ENCODE measurements at places on chromosomes 5 and 9.

DNA sequence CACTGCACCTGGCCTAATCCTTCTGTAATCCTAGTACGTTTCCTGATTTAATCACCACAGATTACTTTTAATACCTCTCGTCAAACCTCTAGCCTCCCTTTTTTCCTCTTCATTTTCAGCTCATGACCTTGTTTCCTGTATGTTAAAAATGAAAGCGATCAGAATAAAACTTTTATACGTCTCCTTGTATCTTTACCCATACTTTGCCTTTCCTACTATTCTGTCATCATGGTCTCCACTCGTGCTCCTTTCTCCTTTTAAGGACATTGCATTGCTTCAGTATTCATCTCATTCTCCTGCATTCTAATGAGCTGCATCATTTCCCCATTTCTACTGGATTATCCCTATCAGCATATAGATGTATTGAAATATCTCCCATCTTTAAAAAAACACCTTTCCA, 8.5 kb downstream of the CDC42SE2 start:
- DNase-seq = no peak

DNA sequence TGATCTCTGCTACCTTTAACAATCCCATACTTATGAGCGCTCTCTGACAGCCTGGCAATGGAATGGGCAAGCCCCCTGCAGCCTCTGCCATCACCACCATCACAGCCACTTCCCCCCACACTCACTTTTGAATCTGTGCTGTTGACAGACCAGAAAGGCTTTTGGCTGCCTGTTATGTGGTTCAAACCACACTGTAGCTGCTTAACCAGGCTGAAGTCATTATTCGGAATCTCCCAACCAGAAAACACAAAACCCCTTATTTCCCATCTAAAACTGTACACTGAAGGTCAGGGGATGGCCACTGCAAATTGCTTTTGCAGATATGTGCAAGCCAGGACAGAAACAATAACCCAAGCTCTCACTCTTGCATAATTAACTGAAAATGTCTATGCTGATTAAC, 35.8 kb downstream of the PTCH1 start:
- no peak for DNase-seq

GRCh38 chr5:103667068-103667467, 104.5 kb upstream of the NUDT12 start:
- DNase-seq = no peak

GRCh38 chr5:72237415-72237814, 82.6 kb downstream of the MRPS27 start:
- DNase-seq = no peak

DNA sequence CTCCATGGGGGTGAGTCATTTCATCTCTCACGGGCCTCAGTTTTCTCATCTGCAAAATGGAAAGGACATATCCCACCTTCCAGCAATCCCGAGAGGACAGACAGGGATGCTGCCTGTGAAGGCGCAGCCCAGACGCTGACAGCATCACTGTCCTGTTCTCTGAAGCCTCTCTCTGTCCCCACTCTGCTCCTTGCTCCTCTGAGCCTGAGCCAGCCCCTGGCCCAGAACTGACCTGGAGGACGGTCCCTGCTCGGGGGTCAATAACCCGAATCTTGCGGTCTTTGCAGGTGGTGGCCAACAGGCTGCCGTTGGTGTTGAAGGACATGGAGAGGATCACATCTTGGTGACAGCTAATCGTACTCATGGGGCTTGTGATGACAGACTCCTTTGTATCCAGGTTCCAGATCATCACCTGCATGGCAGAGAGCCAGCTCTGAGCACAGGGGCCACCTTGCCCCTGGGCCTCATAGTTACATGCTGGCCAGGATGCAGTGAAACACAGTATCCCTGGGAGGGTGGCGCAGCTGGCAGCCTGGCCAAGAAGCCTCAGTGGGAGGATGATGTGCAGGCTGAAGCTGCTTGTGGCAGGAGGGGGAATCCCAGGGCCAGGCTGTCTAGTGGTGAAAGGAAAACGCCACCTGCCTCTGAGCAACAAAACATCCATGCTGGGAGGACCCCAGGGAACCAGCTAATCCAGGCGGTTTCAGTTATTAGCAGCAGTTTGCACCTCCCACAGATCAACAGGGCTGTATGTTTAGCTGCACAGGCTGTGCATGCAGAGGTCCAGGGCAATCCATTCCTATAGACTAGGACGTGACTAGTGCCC, 14.0 kb upstream of the TRIM14 start:
- DNase-seq = no peak

DNA sequence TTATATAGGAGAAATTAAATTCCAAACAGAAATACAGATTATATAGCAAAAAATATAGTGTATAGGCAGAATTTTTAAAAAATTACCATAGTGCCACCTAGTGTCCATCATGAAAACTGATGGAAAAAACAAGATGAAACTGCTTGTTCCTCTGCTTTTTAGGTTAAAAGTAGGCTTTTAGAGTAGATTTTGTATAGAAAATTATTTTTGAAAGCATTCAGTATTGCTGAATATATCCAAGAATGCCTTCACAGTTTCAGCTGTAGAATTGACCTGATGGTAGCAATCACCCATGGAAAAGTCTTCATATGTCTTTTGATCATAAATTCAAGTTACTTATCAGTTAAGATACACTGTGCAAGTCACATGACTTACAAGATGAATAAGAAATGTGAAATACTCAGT, 19.7 kb downstream of the RIOK2 start:
- no peak for DNase-seq

GRCh38 chr5:176658817-176659511, 11.7 kb downstream of the TSPAN17 start:
- DNase-seq = no peak

DNA sequence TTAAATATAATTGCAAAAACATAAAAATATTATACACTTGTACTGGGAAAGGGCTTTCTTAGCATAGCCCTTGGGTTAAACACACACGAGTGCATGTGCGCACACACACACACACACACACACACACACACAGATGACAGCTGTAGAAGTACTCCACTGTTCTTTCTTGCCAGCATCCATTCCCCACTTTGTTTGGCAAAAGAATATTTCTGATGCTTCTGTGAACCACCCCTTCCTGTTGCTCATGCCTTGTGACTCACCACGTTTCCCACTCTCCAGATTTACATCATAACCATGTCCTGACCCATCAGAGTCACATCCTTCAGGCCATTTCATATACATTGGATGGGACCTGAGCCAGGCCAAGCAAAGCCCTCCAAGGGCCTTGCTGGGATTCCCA, 280.1 kb downstream of the DNAH5 start:
- DNase-seq = no peak

GRCh38 chr5:73490088-73490487, 8.2 kb upstream of the BTF3 start:
- no peak for DNase-seq

DNA sequence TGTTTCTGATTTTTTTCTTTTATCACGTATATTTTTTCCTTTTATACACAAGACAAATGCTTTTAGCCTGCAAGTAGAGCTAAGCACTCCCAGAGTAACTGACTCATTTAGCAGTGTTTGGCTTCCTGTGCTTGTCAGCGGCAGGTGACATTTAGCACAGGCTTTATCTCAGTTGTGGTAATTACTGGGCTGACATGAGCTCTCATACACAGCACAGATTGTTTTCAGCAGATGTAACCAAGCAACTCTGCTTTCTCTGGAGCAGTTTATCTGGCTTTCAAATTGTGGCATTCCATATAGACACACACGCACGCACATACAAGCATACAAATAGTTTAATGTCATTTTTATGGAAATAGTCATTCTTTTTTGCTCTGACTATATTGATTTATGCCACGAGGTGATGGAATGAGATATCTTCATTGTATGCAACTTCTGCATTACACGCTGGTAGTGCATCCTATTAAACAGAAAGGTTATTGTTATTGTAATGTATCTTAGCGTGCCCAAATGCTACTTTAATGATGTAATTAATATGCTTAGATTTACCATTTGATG, 379.0 kb upstream of the GRAMD2B start:
- DNase-seq = no peak

GRCh38 chr5:38551030-38552017, 5.1 kb downstream of the LIFR start:
- peak; percentile 42 for DNase-seq

DNA sequence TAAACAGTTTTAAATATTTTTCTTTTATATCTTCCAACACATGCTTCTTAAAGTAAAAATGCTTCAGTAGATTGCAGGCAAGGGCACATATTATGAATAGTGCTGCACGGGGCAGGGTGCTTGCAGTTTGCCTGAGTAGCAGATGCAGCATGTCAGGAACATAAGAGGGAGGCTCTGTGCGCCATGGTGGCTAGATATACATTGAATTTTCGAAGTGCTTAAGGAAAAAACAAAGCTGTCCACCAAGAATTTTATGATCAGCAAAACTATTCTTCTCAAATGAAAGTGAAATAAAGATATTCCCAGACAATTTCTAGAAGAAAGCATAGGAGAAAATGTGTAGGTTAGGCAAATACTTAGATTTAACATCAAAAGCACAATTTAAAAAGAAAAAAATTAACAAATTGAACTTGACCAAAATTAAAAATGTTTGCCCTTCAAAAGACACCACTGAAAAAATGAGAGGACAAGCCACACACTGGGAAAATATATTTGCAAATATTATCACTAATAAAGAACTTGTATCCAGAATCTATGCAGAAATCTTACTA, 213.2 kb downstream of the NR3C1 start:
- DNase-seq = no peak

GRCh38 chr5:154220625-154221024, 30.1 kb downstream of the GALNT10 start:
- DNase-seq = no peak

DNA sequence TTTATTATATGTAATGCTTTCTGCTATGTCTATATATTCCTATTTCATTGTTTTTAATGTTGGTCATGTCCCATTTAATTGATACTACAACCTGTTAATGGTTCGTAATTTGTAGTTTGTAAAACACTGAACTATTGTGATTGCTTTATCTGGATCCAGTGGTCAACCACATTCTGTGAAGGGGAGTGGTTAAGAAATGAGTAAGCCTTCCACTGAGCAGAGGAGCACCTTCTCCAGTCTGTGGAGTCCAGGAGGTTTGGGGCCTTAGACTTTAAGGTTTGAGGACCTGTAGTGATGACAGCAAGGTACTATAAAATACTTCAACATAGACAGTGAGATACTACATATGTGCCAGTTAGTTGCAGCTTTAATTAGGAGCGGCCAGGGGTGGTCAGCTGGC, 67.7 kb upstream of the RAD23B start:
- no peak for DNase-seq

DNA sequence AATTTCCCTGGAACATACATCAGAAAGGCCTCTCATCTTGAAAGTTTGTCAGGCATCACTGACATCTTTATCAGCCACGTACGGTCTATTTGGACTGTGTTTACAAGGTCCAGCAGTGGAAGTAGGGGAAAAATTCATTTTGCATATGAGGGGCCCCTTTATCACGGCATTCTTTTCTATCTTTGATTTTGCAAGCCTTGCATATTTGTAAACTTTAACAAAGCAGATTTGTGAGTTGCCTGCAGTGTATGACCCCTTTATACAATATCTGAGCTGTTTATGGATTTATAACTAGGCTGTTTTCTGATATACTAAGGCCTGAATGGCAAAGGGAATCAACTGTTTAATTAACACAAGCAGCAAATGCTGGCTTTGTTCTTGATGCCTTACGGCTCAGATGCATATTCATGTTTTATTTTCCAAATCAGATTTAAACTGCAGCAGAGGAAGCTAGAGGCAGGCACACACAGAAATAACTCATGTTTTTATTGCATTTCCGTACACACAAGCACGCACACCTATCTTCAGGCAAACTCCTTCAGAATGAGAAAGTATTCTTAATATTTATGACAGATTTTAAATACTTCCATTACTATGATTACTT, 61.1 kb downstream of the CD180 start:
- no peak for DNase-seq

DNA sequence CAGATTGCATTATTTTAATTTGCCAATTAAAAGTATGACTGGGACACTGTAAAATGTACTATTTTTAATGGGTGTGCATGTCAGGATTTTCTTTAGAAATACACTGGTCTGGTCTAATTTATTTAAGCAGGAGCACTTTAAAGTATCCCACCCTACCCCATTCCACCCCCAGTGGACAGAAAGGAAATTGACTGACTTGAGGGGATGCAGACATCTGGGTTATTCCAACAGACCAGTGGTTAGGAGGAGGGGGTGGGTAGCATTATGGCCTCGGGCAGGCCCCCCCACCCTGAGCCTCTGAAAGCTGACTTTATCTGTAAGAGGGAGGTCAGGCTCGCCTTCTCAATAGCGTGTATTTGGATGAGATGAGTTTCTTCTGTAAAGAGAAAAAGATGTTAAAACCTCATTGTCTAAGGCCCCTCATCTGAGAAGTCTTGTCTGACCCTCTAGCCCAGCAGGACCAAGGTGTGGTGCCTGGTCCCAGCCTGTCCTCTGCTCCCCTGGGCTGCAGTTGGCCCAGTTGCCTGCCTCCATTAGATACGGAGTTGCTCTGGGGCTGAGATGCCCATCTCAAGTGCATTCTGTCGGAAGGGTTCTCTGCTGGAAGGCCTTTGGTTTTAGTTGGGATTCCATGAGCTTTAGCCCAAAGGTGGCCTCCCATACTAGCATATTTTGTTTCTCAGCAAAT, 4.4 kb downstream of the HNRNPAB start:
- peak; percentile 26 for DNase-seq

DNA sequence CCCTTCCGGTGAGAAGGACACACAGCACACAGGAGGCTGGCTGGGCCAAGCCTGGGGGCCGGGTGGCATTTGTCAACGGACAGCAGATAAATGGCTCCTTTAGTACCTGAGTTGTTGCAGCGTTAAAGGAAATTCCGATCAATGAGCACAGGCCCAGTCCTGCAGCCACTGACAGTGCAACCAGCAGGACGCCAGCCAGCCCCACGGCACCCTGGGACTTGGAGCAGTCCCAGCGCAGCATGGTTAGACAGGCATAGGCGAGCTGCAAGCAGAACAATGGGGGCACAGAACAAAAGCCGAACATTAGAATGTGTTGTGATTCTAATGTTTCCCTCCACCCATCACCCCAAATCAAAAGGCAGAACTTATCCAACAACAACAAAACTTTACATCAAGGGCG, 39.3 kb downstream of the PTCH1 start:
- DNase-seq = no peak

DNA sequence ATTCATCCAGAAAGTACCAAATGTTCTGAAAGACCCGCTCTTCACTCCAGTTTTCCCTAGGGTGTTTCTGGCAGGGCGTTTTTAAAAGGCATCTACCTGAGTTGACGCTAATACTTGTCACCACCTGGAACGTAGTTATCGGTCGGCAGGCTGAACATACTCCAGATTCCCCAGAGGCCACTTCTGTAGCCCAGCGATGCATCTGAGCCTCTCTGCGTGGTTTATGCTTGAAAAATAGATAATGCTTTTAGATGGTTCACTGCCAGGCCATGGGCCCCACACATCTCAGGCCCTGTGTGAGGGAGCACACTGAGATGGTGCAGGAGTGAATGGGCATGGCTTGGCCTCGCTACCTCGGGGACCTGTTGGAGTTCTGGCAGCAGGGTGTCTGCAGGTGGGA, 33.0 kb upstream of the NCS1 start:
- no peak for DNase-seq

DNA sequence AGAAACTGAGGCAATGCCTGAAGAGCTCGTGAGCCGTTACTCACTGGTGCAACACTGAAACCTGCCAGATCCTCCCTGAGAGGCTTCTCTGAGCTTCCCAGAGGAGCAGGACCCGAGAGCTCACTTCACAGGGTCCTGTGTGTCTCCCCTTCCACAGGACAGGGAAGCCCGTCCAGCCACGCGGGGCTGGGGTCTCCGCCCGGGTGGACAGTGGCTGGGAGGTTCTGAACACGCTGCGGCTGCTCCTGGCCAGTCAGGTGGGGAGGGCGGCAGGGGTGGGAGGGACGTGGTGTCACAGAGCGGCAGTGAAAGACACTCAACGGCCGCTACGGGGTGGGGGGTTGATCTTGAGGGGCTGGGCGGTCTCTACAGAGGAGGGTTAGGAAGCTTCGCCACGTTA, 290 bp upstream of the ZDHHC11 start:
- no peak for DNase-seq
